ENCODE measurements at places on chromosomes 1 and 21. TPM values are rescaled to one million over a fixed set of nuclear protein-coding genes. Genes with fewer than 3 reads are reported as not detected.

The MTARC1 gene
- total RNA-seq: 6.1 TPM

- H3K4me3 ChIP-seq: no peak overlapping the region
- peaks cover 10% of the 10 kb centered on the region for H3K36me3 ChIP-seq
- H3K27ac ChIP-seq: no peak overlapping the region
- DNase-seq: no peak
Measured at GRCh38 chr1:54028306-54029251, 10.6 kb upstream of the LDLRAD1 start.

The CFAP107 gene
- total RNA-seq: not detected

DNA sequence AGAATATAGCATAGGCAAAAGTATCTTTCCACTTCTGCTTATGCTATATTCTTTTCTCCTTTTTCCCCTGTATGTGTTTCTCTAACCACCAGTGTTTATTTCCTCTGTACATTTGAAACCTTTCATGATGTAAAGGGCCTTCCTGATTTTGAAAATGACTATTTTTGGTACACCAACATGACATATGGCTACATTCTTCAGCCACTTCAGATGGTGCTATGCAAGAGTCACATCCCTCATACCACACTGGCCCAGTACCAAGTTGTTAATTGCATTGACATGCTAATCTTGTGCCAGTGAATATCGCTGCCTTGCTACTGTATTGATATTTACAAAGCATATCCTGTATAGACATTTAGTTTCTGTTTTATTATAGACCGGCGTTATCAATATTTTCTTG, 408.7 kb downstream of the NCAM2 start:
- no peak overlapping the region for H3K4me3 ChIP-seq
- no peak for DNase-seq
- no peaks in the 10 kb centered on the region for H3K27me3 ChIP-seq
- H3K4me1 ChIP-seq: no peaks in the 10 kb centered on the region

- H3K36me3 ChIP-seq: no peaks in the 10 kb centered on the region
- no peaks in the 10 kb centered on the region for H3K4me1 ChIP-seq
- no peak overlapping the region for H3K27ac ChIP-seq
- no peak for DNase-seq
Measured at GRCh38 chr1:58183286-58183685, 363.2 kb downstream of the OMA1 start.

DNA sequence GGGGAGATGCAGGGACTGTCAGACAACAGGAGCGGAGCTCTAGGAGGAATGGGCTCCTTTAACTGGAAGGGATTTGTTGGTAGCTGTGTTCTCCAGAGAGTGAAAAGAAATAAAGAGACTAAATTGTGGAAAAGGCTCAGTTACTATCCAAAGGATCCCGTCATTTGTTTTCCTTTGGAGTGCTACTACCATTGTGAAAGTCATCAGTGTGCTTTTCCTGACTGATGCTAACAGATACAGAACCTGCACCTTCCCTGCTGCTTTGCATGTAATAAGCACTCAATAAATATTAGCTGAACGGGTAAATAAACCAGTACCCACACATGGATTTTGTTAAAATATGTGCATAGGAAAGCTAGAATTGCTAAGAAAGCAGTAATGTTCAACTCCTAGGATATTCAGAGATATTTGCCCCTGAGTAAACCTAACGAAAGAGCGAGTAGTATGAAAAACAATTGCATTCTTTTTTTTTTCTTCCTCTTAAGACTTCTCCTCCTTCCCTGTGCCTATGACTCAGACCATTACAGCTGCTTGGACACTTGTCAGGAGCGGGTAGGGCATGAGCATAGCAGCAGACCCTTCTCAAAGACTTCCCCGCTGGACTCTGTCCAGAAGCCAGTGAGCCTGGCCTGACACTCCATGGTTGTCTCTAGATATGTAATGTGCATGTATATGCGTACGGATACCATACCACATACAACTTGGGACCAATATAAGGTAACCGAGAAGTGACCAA, 41.7 kb downstream of the PTGFRN start:
- peaks cover 24% of the 10 kb centered on the region for H3K4me1 ChIP-seq
- H3K36me3 ChIP-seq: peaks cover 40% of the 10 kb centered on the region
- DNase-seq: no peak
- no peaks in the 10 kb centered on the region for H3K27me3 ChIP-seq

DNA sequence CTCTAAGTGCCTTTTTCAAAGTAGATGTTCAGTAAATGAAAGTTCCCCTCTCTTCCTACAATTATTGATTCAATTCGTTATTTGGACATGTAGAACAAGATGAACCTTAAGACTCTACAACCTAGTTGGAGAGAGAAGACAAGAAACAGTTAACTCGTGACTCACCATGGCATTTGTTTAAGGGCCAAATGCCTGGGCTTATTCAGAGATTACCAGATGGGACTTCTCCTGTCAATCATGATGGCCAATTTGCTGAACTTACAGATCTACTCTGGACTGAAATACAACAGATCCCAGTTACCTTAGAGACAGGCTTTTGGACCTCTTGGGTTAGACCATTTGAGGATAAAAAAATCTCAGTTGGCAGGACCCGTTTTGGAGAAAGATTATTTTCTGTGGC, 93.5 kb downstream of the C1orf94 start:
- H3K36me3 ChIP-seq: no peaks in the 10 kb centered on the region
- DNase-seq: no peak
- no peaks in the 10 kb centered on the region for H3K4me1 ChIP-seq
- no peak overlapping the region for H3K4me3 ChIP-seq

The B3GALT5 gene
- total RNA-seq: 2.6 TPM

The RIPPLY3 gene
- total RNA-seq: 0.57 TPM

DNA sequence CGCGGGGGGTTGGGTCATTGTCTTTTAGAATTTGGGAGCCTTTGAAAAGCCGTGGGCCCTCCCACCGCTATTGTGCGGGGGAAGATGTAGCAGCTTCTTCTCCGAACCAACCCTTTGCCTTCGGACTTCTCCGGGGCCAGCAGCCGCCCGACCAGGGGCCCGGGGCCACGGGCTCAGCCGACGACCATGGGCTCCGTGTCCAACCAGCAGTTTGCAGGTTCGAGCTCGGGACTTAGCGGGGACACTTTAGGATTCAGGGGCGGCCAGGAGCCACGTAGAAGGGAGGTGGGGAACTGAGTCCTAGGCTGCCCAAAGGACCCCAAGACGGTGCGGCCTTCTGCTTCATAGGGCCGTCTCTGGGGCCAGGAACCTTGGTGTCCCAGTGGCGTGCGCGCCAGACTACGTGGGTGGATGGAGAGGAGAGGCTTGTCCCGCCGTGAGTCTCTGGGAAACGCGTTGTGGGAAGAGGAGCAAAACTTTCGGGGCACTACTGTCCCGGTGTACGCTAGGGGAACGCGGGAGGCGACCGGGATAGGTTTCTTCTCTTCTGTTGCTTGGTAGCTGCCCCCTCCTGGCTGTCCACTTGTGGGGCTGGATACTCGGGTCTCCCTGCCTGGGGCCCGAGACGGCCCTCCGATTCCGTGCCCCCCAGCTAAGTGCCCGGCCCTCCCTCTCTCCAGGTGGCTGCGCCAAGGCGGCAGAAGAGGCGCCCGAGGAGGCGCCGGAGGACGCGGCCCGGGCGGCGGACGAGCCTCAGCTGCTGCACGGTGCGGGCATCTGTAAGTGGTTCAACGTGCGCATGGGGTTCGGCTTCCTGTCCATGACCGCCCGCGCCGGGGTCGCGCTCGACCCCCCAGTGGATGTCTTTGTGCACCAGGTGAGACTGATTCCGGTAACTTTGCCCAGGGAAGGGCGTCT, at the start of gene LIN28A:
LIN28A (plus strand) TSS at position 112 of the 918 bp plus-strand sequence; CDS start at position 187, 75 bp downstream.
- DNase-seq: no peak
- no peaks in the 10 kb centered on the region for H3K36me3 ChIP-seq
- no peak within 1 kb of the TSS for H3K27ac ChIP-seq
- no peak within 1 kb of the TSS for H3K4me3 ChIP-seq

DNA sequence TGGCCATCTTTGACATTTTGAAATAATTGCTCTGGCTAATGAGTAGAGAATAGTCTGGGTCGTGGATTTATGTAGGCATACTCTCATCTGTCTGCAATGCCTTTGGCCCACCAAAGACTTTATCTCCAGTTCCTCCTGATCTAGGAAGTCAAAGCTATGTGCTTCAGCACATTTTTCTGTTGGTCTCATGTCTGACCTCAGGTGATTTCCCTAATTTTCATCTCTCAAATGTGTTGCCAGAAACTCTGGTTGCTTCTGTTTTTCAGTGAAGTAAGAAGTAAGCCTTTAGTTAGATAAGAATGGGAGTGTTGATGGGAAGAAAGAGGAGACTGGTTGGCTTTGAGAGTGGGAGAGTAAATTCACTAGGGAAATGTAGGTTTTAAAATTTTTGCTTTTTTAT, 66.4 kb downstream of the GPR88 start:
- no peak overlapping the region for H3K4me3 ChIP-seq
- no peak for DNase-seq
- no peak overlapping the region for H3K27ac ChIP-seq
- H3K36me3 ChIP-seq: no peaks in the 10 kb centered on the region
- H3K4me1 ChIP-seq: no peaks in the 10 kb centered on the region
- H3K27me3 ChIP-seq: no peaks in the 10 kb centered on the region

GRCh38 chr1:63732666-63733065, 41.2 kb upstream of the ROR1 start:
- H3K4me3 ChIP-seq: no peak overlapping the region
- DNase-seq: no peak
- no peaks in the 10 kb centered on the region for H3K27me3 ChIP-seq
- H3K36me3 ChIP-seq: no peaks in the 10 kb centered on the region
- H3K4me1 ChIP-seq: peaks cover 30% of the 10 kb centered on the region
- H3K27ac ChIP-seq: no peak overlapping the region

DNA sequence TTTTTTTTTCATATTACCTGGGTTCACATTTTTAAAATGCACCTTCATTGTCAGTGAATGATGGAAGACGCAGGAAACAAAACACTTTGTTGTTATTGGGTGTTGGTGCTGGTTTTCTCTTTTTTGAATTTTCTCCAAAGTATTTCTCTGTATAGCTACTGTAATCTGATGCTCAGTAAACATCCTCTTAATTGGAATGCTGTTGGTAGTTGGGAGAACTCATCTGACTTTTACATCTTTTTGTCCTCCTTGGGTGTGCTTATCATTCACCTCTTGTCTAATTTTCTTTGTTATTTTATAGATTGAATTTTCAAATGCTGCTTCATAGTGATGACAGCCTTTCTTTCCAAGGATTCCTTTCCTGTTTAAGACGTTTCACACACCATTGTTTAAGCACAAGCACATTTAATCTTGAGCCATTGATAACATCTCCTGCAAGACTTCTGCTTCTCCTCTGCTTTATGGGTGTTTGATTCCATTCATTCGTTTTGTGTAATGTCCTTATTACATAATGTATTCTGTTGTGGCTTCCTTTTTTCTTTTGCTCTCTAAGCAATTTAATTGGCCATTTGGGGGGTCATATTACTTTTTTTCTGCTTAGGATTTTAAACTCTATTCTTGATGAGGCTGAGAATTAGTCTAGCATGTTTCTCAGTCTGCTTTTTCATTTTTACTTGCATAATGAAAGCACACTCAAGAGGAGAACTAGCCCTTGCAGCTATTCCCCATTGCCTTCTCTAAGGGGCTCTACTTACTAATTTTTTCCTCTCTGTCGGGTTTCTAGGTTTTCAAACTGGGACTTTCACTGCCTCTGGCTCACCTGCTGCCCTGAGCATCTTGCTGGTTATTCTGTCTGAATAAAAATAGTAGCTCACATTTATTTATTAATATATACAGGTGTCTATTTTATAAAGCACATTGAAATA, 42.0 kb upstream of the CD34 start:
- no peaks in the 10 kb centered on the region for H3K36me3 ChIP-seq
- no peak overlapping the region for H3K27ac ChIP-seq
- DNase-seq: no peak
- no peaks in the 10 kb centered on the region for H3K4me1 ChIP-seq
- H3K27me3 ChIP-seq: no peaks in the 10 kb centered on the region

DNA sequence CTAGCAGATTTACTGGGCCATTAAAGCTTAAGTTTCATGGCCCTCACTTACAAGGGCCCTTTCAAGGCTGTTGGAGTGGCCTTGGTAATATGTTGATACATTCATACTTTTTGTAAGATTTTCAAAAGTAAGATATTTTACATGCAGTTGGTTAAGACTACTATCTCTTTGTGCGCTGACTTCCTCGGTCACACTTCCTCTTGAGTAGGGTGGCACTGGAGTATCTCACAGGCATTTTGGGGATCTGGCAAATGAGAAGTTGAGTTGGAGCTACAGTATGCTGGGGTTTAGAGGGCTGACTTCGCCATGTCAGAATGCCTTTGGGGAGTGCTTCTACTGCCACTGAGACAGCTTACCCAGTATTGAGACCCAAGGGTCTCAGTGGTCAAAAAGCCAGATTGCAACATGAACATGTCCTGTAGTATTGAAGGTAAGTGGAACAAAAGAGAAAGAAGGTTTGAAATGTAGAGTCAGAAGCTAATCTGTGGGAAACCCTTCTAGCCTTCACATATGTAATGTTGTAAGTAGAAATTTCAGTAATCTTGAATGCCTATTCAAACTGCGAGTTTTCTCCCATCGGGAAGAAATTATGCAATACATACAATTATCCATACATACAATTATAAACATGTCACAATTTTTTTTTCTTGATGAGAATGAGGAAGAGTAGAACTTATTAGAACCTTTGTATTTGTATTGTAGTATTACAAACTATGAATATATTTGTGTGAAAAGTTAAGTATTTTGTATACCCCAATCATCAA, 32.3 kb upstream of the RALGPS2 start:
- no peak overlapping the region for H3K4me3 ChIP-seq
- H3K4me1 ChIP-seq: no peaks in the 10 kb centered on the region
- no peak for DNase-seq
- no peaks in the 10 kb centered on the region for H3K27me3 ChIP-seq
- H3K36me3 ChIP-seq: no peaks in the 10 kb centered on the region

DNA sequence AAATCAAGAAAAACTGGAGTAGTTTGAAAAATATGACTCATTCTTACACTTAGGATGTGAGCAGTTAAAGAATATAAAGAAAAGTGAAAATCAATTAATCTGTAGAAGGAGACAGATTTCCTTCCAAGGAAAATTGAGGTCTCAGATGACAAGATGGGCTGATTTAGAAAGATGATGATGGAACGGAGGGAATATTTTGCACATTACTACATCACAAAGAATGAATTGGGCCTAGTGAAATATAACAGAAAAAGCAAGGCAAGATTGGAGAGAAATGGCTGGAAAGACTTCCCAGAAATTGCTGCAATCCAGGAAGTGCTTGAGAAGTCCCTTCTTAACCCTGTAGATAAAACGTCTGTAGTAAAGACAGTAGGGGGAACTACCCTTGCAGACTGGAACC, 169.1 kb upstream of the SYT6 start:
- H3K36me3 ChIP-seq: no peaks in the 10 kb centered on the region
- no peaks in the 10 kb centered on the region for H3K4me1 ChIP-seq
- H3K27me3 ChIP-seq: no peaks in the 10 kb centered on the region
- no peak overlapping the region for H3K27ac ChIP-seq

The UQCRHL gene
- total RNA-seq: 1.8 TPM

The SPRR4 gene
- total RNA-seq: 0.64 TPM

The TMEM269 gene
- not detected for total RNA-seq

The LCE2A gene
- not detected for total RNA-seq

The SPRR2A gene
- 60.3 TPM for total RNA-seq

GRCh38 chr1:164058198-164058597, 500.8 kb upstream of the PBX1 start:
- no peaks in the 10 kb centered on the region for H3K36me3 ChIP-seq
- no peak for DNase-seq
- H3K4me1 ChIP-seq: no peaks in the 10 kb centered on the region
- H3K27me3 ChIP-seq: no peaks in the 10 kb centered on the region
- H3K27ac ChIP-seq: no peak overlapping the region
- no peak overlapping the region for H3K4me3 ChIP-seq

The CHD5 gene
- 0.62 TPM for total RNA-seq

Measured in esophagus squamous epithelium (tissue), 5 donors.